IPS DF 19.7 (cell line): ENCODE measurements at places on chromosomes 6 and 20.

DNA sequence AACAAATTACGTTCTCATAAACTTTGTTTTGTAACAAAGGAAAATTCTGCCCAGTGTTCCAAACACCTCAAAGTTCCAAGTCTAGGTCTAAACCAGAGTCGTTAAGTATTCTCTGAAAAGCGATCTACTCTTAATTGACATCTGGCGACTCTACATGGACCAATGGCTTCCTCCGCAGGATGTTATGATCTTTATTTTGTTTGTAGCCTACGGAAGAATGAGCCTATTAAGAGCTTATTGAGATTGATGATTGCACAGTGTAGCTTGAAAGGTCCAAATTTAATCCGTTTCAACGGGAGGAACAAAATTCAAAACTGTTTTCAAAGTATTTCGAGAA is 61.1 kb downstream of the FAM217A start:
- no peak for DNase-seq

- DNase-seq = no peak
These were observed 42.1 kb downstream of the SLC35A1 start for GRCh38 chr6:87514831-87515230.

DNA sequence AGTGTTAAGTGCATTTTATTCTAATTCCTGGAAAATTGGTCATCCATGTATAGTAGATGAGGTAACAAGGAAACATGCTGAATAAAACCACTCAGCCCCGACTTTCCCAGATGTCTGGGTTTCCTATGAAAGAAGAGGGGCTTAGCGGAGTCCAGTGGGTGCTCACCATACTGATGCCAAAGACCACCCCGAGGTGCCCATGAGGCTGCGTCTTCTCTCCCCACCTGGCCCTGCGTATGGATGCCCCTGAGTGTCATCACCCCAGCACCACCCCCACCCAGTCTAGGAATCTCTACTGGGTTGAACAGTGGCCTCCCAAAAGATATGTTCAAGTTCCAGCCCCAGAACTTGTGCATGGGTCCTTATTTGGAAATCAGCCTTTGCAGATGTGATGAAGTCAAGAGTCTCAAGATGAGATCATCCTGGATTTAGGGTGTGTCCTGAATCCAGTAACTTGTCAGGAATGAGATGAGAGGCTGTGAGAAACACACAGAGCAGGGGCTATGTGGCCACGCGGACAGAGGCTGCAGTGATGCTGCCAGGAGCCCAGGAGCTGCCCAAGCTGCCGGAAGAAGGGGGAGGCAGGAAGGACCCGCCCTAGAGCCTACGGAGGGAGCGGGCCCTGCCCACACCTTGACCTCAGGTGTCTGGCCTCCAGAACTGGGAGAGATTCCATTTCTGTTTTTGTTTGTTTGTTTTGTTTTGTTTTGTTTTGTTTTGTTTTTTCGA is 124.6 kb upstream of the CDH4 start:
- DNase-seq = no peak

DNA sequence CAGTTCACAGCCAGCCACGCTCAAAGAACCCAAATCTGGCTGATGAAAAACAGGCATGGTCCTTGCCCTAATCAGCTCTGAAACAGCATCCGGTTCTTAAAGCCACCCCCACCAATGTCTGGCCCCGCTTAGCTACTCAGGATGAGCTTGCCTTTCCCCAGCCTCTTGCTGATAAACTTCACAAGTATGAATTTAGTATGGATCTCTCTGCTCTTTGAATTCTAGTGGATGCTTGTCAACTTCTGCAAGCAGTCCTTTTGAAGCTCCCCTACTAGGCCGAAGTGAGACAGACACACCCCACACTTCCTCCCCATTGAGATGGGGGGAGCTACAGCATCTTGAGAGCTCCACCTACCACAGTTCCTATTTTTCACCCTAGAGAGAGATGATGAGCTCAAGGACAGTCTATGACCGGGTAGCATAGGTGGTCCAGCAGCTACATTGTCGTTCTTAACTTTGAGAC is 36.7 kb downstream of the EBF4 start:
- DNase-seq = no peak

- DNase-seq = no peak
These were observed 132.9 kb downstream of the SCML4 start for GRCh38 chr6:107691062-107691751.

- DNase-seq = no peak
These were observed 235.1 kb upstream of the ZNF217 start for GRCh38 chr20:53828682-53829254.

GRCh38 chr20:6599876-6600735 is 167.4 kb upstream of the BMP2 start:
- DNase-seq = no peak

- no peak for DNase-seq
These were observed 10.9 kb downstream of the CUL9 start for GRCh38 chr6:43192911-43193310.

DNA sequence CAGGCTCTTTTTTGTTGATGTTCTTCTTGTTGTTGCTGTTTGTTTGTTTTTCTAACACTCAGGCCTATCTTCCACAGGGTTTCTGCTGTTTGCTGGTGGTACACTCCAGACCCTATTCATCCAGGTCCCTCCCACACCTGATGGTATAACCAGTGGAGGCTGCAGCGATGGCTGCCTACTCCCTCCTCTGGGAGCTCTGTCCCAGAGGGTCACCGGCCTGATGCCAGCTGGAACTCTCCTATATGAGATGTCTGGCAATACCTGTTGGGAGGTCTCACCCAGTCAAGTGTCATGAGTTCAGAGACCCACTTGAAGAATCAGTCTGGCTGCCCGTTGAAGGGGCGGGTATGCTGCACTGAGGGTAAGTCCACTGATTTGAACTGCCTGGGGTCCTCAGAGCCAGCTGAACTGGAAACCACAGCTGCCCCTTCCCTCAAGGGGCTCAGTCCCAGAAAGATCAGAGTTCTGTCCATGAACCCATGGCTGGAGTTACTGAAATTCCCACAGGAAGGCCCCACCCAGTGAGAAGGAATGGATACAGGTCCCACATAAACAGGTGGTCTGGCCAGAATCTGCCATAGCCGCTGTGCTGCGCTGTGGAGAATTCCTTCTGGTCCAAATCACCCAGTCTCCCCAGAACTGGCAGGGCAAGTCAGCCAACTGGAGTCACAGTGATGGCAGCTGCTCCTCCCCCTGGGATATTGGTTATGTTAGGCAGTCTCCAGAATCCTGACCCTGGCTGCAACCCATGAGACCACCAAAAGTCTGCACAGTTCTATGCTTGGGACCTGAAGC is 664.4 kb downstream of the FRK start:
- no peak for DNase-seq

DNA sequence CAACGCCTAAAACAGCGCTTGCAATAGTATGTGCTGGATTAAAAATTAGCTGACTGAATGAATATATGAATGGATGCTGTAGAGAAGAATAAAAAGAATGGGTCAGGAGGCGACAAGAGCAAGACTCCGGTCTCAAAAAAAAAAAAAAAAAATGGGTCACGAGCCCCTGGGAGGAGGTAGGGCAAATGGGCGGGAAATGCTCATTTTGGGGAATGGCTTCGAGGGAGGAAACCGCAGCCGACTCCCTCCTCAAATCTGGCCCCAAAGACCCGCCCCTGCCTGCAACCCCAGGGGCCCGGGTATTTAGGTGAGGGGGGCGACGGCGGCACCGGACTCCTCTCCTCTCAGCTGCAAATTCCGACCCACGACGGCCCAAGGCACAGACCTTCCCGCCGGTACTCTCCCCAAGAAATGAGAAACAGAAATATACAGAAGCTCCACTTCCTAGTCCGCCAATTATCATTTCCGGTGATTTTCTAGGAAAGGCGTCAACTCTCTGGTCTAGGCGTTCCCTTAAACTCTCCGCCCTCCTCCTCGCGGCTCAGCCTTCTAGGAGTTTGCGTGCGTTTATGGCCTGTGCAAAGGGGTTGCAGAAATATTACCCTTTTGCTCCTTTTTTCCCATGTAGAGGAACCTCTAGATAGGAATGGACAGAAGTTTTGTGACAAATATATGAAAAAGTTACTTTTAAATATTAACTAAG is at the start of gene ZNF311:
TSS of gene ZNF311 (minus strand) at position 133 of the 703 bp plus-strand sequence. CDS start 1,361 bp downstream, outside the sequence.
- DNase-seq = no peak

DNA sequence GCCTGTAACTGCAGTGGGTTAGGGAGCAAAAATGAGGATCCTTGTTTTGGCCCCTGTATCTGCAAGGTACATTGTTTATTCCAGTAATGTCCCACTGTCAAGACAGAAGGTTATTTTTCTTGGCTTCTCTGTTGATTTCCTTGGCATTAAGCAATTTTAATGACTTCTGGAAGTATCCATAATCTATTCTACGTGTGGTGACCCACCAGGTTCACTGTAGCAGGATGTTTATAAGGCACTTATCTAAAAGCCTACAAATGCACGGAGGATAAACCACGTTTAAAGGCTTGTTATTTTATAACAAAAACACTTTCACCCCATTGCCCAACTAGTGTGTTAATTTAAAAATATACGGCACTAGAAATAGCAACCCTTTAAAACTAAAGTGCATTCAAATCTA is 294.9 kb downstream of the LAMA2 start:
- DNase-seq = no peak

GRCh38 chr20:52736507-52736906 is 235.7 kb upstream of the TSHZ2 start:
- DNase-seq = no peak

DNA sequence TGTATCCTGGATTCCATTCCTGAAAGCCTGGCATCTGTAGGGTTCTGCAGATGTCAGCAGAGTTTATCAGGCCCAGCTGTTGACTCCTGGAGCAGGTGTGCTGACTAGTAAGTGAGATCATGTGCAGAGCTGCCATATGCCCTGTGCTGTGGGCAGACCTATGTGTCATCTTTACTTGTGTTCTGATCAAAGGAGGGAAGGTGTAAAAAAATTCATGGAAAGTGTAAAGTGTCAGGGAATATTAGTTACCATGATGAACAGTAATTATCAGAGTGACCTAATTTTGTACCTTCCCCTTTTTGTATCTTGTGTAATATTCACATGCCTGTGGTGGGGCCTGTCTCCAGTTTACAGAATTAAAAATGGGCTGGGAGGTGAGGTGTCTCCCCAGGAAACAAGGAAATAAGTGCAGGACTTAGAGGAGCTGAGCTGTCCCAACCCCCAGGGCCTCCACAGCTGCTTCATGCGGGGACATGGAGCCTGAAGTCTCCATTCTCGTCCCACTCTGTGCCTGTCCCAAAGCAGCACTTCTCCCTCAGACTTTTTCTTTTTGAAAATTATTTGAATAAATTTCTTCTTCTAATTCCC is 148.2 kb upstream of the GGTLC1 start:
- no peak for DNase-seq

DNA sequence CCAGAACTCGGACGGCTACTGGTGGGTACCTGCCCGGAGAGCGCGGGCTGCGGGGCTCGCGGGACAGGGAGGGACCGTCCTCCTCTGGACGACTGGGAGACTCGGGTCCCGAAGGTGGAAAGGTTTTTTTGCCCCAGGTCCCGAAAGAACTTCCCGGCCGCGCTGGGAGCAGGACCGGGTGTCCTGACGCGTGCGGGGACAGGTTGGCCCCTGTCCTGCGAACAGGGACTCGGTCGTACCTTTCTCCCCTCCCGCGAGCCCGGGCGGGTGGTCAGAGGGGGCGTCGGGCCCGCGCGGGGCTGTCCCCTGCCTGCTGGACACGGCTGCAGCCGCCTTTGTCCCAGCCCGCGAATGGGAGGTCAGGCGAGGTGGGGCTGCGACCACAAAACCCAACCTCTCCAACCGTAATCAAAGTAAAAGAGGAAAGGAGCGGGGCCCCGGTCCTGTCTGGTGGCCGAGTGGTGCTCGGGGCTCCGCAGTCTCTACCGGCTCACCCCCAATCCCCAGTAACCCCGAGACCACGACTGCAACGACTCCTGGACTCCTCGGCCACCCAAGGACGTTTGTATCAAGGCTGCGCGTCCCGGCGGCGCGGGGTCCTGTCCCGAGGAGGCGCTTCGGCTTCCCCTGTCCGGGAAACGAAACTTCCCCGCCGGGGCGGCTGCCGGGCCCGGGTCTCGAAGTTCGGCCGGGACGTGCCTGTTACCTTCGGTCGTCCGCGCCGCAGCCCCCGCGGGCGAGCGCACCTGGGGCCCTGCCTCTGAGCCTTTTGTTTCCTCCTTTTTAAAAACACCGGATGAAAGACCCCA is 798 bp downstream of the DSP start:
- DNase-seq = no peak

GRCh38 chr6:53761036-53761435 is 33.8 kb upstream of the LRRC1 start:
- no peak for DNase-seq

GRCh38 chr6:17101422-17102257 is at the start of gene STMND1:
Gene STMND1, plus strand, starts transcription at chr6:17102050. Its CDS starts 208 bp downstream, at chr6:17102258.
- DNase-seq = no peak

GRCh38 chr6:26234421-26235301 is 130.3 kb upstream of the BTN3A2 start:
- no peak for DNase-seq

DNA sequence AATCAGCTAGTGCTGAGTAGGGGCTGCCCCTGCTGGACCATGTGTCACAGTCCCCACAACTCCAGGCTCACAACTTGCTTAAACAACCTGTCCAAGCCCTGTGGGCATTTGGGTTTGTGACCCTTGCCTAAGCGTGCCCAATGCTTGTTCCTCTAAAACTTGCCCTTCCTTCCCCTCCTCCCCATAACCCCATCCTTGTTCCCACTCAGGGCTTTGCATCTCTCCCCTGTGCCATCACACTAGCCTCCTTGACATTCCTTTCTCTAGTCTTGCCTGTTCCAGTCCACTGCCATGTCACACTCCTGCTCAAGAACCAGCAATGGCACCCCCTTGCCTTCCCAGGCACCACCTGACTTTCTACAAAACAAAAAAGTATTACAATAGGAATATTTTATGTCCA is 2.3 kb upstream of the DLGAP4 start:
- no peak for DNase-seq

GRCh38 chr20:7123457-7123856 is 356.0 kb downstream of the BMP2 start:
- DNase-seq = no peak

- DNase-seq = no peak
These were observed 21.2 kb downstream of the KIF16B start for GRCh38 chr20:16552015-16552414.

DNA sequence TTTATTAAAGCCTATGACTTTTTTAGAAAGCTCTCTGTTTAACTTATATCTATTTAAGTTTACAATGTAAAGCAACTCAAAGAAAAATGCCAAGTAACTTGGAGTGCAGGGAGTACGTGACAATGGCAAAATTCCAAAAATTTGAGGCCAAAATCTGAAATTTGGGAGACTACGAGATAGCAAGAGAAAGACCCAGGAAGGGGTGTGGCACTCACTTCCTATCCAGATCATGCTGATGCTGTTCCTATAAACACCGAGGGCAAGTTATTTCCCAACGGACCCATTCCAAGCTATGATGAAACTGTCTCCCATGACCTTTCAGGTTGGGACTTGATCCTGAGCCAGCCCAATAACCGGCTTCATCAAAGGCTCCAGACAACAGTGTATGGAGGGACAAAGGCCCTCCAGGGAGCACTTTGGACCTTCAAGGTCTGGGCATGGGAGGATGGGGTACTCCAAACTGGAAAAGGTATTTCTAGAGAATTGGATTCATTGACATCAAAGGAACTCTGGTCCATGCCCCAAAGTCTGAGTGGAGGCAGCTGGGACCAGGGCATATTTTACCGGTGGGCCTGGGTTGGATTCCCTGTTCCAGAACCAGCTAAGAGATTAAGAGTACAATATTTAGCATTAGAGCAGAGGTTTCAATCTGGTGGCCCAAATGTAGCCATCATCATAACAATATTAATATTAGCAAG is 15.7 kb upstream of the SLC13A3 start:
- DNase-seq = no peak
